Activated CD8-positive, alpha-beta memory T cell treated with anti-CD3 and anti-CD28 coated beads, Interleukin-2, amount 50 U/mL, for 4 hours (primary cell): ENCODE measurements at places on chromosomes 5 and 9.

GRCh38 chr5:143037071-143037470 lies 266.9 kb downstream of the ARHGAP26 start:
- no peak for DNase-seq

DNA sequence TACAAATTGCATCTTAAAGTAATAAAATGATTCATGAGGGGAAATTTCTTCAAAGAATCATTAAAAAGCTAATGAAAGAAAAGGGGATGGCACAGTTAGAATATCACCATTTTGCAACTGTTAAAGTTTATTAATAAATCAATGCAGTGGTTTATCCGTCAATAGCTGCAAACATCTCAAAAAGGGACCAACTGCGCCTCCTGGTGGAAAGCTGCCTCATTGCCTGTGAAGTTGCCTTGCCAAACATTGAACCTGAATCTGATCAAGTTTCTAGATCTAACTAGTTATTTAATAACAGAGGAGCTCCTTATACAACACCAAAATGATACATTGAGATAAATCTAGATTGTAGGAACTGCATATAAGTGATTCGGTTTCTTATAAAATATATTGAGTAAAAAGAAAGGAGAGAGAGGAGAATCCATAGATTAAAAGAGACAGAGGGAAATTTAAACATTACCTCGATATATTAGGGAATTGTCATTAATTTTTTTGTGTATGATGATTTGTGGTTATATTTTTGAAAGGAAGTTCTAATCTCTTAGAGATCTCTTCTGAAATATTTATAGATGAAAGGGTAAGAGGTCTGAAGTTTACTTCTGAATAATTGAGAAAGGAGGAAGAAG lies 6.9 kb upstream of the NDUFB6 start:
- DNase-seq = peak; percentile 80

GRCh38 chr5:160432196-160432595 lies 10.5 kb downstream of the PTTG1 start:
- no peak for DNase-seq

GRCh38 chr5:132150565-132150964 lies 77.0 kb downstream of the CSF2 start:
- no peak for DNase-seq

DNA sequence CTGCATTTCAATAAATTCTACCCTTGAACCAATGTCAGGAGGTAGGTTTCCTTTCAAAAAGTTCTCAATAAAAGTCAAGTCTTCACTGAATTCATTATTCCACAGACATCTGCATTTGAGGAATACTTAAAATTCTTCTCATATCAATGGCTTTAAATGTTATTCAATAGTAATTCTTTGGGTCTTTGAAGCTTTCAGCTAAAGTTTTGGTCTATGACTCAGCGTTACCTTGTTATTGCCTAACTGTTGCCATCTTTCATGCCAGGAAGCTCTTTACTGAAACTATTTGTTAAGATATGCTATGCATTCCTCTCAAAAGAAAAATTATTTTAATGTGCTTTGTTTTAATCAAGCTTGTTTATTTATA lies 170.5 kb downstream of the NNT start:
- no peak for DNase-seq

DNA sequence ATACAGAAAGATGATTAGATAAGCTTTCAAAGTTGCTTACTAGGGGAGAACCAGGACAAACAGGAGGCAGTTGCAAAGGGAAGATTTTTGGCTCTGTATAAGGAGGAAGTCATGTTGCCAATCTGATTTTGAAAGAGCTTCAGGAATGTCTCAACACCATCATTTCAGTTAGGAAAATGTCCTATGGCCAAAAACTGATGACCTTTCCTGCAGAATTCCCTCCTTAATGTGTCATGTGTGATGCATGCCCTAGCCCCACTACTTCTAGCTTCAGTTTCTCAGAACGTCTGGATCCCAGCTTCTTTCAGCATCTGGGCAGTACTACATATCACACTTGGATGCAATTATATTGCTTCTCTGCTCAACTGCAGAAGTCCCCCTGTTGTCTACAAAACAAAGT lies 211.5 kb upstream of the NREP start:
- DNase-seq = no peak

GRCh38 chr5:51131266-51131665 lies 252.0 kb upstream of the ISL1 start:
- DNase-seq = no peak

DNA sequence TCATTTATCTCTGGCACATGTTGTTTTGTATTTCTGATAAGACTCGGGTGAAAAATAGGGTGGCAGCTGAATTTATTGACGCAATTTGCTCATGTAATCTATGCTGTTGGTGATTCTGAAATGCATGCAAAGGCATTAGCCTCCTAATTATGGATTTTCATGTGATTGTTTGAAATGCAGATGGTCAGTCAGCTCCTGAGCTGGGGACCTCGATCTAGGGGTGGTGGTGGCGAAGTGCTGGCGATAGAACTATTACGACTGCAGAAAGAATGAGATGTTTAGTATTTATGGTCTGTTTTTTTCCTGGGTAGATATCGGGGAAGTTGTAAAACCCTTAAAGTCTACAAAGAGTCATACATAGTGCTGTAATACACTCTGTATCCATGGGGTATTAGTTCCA lies 88.6 kb downstream of the SLC28A3 start:
- DNase-seq = no peak

GRCh38 chr9:24118190-24118589 lies 292.1 kb upstream of the ELAVL2 start:
- no peak for DNase-seq

DNA sequence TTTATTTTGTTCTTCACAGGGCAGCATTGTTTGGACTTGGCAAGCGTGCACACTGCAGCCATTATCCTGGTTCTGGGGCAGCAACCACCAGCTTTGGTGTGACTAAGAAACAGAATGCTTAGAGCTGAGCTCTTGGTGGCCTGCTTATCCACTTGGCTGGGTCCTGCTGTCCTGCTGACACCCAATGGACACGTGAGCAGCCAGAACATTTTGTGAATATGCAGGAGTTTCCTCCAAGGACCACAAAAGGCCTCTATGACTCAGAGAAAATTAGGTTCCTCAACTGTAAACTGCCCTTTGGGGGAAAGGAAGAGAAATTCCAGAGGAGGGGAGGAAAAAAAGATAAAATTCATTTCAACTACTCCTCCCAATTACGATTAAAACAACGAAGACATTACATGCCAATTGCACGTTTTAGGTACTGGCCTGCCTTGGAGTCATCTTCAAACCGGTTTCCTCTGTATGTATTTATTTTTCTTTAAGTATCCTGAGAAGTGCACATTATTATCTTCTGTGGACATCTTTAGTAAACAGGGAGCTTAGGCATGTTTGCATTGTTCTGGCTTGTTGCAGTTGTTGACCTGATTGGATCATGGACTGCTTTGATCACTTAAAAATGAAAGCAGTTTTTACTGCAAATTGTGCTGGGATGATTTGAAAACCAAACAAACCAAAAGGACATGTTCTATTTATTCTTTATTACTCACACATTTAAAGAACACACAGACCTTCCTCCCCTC lies 82.3 kb upstream of the TLE4 start:
- DNase-seq = no peak

GRCh38 chr5:118228489-118228888 lies 759.9 kb downstream of the DTWD2 start:
- no peak for DNase-seq

- DNase-seq = no peak
Observed at GRCh38 chr5:144202072-144202471, 31.4 kb downstream of the KCTD16 start.

- no peak for DNase-seq
Observed at GRCh38 chr5:96633820-96634219, 28.4 kb upstream of the CAST start.

DNA sequence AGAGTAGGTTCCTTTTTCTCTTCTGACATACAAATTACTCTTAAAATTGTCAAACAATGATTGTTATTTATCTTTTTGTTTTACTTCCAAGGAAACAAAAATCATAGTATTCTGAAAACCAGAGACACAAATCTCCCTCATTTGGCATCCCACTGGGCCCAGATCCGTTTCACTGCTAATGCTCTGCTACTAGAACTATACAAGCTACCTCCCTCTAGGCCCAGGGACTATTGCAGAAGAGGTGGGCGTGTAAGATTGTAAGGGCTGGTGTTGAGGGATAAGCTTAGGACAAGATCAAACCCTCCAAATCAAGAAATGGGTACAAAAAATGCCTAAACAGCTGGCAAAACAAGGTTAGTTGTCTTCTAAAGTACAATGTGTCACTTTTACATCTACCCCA lies 928.9 kb upstream of the CDH10 start:
- DNase-seq = no peak

DNA sequence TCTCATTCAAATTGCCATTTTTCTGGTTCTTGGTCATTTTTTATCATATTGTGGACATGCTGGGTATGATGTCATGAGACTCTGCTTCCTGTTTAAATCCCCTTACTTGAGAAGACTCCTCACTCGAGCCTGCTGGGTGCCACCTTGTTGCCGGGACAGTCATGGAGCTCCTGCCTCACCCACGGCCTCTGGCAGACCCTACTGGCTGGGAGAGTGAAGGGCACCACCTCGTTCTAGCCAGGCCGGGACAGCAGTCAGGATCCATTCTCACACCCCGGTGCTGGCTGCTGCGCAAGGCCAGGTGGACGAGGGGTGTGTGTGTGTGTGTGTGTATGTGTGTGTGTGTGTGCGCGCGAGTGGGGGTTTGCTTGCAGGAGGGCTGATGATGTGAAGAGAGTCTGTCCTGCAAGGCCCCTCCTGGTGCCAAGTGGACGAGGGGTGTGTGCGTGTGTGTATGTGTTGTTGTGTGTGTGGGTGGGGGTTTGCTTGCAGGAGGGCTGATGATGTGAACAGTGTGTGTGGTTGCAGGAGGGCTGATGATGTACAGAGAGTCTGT lies 4.4 kb downstream of the CEP72 start:
- DNase-seq = no peak

DNA sequence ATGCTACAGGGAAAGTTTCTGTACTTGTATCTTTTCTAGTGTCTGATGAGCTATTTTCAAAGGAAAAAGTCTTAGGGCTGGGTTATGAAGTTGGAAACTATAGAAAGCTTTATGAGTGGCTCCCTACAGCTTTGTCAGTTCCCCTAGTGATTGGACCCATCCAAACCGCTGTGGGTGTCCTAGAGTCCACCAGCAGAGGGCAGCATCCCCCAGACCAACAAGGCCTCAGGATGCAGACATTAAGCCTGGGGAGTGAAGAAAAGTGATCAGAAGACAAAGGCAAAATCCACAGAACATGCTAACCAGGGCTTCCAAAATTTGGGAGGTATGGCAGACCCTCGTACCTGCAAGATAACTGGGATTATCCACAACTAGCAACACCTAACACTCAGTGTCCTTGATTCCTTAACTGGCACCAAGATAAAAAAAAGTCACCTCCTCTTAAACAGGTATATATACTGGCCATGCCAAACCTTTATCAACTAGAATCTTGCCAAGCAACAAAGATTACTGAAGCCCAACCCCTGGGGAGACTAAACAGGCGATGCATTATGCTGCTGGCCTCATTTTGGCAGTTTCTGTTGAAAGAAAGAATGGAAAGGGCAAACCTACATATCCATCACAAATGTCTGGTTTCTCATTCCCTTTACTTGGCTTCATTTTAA lies 110.4 kb upstream of the NR5A1 start:
- peak; percentile 73 for DNase-seq

DNA sequence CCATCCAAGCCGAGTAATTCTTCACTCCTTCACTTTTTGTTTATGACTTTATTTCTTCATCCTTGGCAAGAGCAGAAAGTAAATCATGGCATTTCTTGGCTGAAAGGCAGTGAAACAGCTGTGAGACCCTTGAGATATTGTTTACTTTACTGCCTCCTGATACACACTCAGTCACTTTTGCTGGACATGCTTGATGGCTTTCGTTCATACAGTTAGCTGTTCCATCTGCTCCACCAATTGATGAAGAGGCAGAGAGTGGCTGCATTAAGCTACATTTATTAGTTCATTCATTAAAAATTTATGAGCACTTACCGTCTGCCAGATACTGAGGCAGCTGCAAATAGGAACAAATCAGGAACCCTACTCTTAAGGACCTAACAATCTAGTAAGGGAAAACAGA lies 184.4 kb upstream of the OR13F1 start:
- DNase-seq = no peak

GRCh38 chr5:173435447-173435846 lies 107.2 kb upstream of the STC2 start:
- DNase-seq = no peak

- no peak for DNase-seq
Observed at GRCh38 chr9:72665421-72665820, 144.0 kb downstream of the TMC1 start.

DNA sequence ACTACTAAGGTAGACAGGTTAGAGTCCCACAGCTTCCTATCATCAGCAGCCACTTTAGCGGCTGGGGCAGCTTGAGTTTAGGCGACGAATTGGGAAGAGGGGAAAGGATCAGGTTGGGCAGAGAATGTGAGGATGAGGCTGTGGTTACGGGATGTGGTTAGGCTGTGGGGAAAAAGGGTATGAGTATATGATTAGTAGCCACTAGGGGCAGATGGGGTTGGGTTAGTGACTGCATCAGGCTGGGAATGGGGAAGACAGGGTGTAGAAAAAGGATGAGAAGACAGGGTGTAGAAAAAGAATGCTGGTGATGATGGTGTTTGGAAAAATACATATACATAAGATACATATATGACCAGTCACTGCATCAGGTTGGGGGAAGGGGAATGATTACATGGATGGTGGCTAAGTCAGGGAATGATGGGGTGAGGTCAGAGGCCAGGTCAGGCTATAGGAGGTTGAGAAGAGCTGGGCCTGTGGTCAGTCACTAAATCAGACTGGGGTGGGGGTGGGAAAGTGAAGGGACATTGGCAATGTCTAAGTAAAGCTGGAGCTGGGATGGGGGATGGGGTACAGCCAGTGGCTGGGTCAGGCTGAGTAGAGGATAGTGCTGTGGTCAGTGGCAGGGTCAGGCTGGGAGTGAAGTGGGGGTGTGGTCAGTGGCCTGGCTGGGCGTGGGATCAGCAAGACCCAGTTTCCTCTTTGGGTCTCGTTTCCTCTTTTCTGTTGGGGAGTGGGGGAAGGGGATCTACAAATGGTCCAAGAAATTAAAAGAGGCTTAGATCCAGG lies 2.1 kb downstream of the TLN1 start:
- no peak for DNase-seq

- no peak for DNase-seq
Observed at GRCh38 chr5:71882826-71883741, 164.0 kb downstream of the CARTPT start.

- DNase-seq = no peak
Observed at GRCh38 chr5:67047160-67047559, 149.4 kb downstream of the CD180 start.
